Activated CD4-positive, alpha-beta T cell treated with anti-CD3 and anti-CD28 coated beads, Interleukin-2, amount 50 U/mL, for 1 hour (primary cell): ENCODE measurements at places on chromosomes 3 and 15.

- DNase-seq = no peak
Observed at GRCh38 chr15:101283931-101284330, 6.6 kb upstream of the SELENOS start.

- peak; percentile 53 for DNase-seq
Observed at GRCh38 chr3:12135029-12135657, 23.6 kb downstream of the TIMP4 start.

- no peak for DNase-seq
Observed at GRCh38 chr3:117844676-117845075, 1135.1 kb downstream of the TUSC7 start.

GRCh38 chr15:94930441-94930840, 699.1 kb downstream of the MCTP2 start:
- DNase-seq = no peak

DNA sequence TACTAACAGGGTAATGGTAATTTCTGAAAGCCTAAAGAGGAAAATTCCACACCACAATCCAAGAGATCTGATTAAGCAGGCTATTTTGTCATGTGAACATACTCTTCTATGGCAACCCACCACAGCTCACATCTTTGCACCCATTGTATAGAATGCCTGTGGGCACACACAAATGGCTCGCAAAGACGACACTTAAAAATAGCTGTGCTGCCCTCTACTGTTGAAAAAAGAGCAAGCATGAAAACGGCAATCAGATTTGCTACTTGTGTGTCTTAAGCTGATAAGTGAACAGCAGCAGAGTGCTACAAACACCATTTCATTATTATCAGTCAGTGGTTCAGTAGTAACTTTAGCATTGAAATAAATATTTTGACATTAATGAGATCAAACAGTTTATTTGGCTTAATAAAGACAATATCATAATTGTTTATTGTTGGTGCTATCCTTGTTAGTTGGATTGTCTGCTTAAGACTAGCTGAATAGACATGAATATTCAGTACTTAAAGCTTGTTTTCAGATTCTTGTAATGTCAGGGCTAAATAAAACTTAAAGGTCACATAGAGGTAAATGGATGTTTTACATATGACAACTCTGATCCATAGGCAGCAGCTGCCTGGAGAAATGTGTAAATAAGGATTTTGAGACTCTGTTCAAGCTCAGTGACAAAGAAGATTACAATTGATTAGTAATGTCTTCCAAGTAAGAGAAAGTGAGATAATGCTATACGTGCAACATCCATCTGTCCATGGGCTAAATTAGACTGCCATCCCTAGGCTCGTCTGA, 199.1 kb downstream of the LRRN1 start:
- no peak for DNase-seq

DNA sequence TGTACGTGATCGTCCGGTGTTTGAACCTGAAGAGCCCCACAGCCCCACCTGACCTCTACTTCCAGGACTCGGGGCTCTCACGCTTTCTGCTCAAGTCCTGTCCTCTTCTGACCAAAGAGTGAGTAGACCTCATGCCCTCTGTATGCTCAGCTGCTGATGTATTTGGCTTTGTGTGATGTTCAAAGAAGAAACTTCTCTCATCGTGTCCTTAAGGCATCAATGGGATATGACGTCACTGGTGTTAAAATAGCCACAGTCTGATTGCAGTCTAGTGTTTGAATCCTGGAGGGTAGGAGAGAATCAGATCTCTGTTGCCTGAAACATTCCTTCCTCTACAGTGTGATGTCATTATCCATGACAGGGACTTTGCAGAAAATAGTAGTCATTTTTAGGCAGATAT, 28.1 kb downstream of the ABHD2 start:
- DNase-seq = no peak

- no peak for DNase-seq
Observed at GRCh38 chr3:171704814-171705213, 105.5 kb downstream of the PLD1 start.

DNA sequence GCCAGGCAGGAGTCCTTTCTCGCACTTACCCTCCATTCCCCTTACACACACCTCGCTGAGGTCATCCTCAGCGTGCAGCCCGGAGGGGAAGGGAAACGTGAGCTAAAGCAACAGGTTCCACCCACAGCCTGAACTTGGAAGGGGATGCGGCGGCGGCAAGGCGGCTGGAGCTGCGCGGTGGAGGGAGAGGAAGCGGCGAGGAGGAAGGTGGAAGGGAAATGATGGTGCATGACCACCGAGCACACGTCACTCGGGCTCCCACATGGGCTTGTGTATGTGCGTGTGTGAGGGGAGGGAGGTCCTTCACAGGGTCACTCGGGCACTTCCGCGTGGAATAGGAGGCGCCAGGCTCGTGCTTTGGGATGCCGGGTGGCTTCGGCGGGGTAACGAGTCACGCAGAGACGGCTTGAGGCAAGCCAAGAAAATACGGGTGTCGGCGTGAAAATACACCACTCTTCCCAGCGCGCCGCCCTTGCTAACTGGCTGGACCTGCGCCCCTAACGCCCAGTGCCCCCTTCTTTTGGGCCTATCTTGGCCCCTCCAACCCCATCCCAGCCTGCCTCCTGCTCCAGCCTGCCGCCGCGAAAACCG, 225.5 kb upstream of the IL12A start:
- no peak for DNase-seq

GRCh38 chr3:15794303-15794771, 3.4 kb downstream of the ANKRD28 start:
- no peak for DNase-seq

DNA sequence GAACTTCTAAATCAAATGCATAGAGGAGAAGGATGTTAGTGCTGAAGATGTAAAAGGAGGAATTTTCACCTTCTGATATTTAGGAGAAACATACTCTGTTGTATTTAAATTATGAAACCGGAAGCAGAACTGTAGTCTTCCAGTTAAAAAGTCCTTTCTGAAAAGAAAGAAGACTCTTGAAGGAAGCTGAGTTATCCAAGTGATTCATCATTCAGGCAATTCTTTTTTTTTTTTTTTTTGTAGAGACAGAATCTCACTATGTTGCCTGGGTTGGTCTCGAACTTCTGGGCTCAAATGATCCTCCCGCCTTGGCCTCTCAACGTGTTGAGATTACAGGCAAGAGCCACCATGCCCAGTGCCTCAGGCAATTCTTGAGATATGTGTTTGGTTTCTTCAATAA, 424.8 kb upstream of the TPM1 start:
- no peak for DNase-seq

GRCh38 chr3:87855616-87856015, 203.2 kb downstream of the CGGBP1 start:
- DNase-seq = no peak

- DNase-seq = no peak
Observed at GRCh38 chr3:25457671-25458419, 29.8 kb downstream of the RARB start.

- DNase-seq = no peak
Observed at GRCh38 chr3:157104928-157105652, 54.9 kb downstream of the CCNL1 start.

DNA sequence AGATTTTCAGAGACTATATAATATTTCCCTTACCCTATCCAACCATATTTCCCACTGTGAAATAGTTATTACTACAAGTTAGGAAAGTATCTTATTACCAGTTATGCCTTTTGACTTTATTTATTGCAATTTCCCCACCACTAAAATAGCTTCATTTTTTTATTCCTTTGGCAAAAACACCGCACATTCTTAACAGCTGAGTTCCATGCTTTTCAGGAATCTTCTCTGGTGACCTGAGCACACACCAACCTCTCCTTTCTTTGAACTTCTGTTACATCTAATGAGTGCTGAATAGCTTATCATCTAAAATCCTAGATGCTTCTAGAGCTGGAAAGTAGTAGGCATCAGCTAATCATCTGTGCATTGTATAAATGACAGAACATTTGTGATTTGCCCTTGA, 99.1 kb downstream of the UBE2E2 start:
- no peak for DNase-seq

DNA sequence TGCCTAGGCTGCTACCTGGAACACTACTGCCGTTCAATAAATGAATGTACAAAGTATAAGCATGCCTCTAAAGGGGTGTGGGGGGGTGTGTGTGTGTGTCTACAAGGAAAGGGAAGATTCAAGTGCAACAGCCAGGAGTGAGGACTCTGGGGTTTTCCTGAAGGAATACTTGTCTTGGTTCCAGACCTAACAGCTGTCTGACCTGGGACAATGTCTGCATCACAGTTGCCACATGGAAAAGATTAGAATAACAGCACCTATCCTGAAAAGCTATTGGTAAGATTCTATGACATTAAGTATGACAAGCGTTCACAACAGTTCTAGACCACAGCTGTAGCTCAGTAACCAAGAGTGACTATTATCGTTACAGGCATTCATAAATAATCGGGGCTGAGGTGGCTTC, 345.2 kb downstream of the FOXP1 start:
- no peak for DNase-seq

DNA sequence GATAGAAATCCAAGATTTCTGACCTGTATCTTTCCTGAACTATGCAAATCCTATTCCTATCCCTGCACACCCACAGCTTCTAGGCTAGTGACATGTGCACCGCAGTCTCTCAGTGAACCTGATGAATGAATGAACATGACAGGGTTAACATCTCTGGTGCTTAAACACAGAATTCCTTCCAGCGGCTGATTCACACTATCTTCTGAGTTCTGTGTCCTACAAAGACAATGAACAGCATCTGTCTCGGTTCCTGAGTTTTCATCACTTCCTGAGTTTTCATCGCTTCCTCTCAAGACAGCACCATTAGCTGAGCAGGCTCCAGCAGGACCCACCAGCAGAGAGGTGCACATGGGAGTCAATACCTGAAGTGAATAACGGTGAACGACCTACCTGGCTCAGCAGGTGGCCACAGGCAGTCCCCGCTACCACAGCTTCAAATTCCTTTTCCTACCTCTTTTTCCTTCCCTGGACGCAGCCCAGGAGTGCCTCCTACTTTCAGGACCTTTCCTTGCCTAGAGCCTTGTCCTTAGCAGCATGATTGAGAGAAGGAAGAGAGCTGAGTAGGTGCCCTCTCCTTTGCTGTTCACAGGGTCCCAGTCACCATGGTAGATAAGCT, 113.5 kb downstream of the IGF2BP2 start:
- no peak for DNase-seq

- DNase-seq = no peak
Observed at GRCh38 chr3:20608054-20608738, 422.2 kb upstream of the SGO1 start.

DNA sequence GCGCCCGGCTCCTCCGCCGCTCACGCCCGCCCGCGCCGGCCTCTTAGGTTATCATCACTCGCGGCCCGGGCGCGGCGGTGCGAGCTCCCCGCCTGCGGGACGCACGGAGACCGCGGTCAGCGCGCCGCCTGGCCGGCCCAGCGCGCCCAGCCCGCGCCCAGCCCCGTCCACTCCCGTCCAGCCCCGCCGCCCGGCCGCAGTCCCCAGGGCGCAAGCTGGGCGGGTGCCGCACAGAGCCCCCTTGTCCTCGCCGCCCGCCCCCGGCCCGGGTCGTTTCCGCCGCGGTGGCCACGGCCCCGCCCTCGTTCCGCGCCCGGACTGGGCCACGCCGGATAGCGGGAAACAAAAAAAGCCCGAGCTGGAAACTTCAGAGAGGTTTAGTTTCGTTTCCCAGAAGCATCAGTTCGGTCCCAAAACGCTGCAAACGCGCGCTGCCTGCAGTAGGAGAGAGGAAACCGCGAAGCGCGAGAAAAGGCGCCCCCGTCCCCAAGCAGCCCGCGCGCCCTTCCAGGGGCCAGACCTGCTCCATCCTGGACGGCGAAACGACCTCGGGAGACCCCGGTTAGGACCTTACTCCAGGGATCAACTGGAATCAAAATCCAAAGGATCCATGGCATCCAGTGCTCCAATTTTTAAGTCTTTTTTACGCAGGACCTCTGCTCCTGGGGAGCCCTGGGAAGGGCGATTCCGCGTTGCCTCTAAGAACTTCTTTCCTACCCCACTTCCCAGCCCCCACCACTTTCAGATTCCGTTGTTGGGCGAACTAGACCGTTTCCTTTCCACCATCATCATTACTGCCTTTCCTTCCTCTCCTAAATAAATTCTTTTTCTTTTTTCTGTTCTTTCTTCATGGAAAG, at the start of gene ATP10A:
TSS of gene ATP10A (minus strand) at position 217 of the 857 bp plus-strand sequence. CDS start 231 bp downstream, outside the sequence.
- peak; percentile 35 for DNase-seq

DNA sequence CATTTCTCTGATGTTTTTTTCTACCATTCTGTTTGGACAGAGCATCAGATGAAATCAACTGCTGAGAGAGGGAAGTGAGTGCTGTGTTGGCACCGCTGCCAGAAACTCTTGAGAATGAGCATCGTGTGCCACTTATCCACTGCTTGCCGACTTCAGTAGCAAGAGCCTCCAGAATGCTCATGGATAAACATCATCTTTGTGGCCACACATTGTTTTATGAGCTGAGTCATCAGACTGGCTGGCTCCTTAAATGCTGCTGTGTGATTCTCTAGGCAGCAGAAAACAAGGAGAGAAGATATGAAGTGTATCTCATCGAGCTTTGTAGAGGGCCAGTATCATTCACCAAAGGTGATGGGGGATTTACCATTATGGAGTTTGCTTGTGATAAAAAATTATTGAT, 3.4 kb upstream of the DOCK3 start:
- DNase-seq = no peak

DNA sequence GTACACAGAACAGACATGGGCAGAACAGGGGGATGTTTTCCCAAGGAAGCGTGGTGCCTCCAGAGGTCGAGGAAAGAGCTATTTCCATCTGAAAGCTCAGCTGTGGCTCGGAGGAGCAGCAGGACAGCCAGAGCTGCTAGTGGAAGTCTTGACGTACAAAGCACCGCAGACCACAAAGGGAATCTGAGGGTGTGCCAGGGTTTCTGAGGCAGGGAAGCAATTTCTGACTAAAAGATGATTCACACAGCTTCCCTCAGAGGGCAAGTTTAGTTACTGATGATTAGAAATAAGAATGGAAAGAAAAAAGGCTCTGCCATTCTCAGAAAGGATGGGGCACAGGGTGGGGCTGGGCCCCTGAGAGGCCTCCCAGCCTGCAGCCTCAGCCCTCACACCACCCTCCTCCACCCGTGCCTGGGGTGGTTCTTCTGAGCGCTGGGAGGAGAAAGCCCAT, 45.8 kb upstream of the SEC13 start:
- DNase-seq = no peak

DNA sequence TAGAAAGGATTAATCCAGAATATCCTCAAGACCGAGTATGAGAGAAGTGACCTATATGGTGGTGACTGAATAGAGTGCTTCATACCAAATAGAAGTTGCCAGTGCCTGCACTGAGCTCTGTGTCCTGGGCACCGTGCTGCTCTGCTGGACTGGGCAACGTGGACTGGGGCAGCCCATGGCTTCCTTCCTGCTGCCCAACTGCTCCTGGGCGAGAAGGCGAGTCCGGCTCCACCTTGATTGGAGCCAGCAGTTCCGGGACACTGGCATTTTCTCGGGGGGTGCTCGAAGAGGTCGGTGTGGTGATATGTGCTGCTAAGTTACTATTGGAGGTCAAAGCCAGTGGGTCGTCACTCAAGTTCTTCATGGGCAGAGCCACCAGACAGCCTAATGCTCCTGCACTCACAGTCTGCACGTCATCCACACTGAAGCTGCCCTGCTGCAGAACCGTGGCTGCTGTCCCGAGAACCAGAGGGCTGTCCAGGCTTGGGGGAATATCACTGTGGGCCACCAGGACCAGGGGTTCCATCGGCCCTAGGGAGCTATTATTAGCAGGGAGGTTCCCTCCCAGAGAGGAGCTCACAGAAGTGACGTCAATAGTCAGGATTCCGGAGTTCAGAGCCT, 14.1 kb downstream of the ZXDC start:
- DNase-seq = no peak
